ENCODE measurements at places on chromosomes 2 and 18.

DNA sequence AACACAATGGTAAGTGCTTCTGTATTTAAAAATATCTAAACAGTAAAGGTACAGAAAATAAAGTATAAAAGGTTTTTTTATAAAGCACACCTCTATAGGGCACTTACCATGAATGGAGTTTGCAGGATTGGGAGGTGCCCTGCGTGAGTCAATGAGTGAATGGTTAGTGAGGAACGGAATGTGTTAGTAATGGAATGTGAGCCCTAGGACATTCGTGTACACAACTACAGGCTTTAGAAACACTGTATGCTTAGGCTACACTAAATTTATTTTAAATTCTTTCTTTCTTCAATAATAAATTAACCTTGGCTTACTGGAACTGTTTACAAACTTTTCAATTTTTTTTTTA lies 337.9 kb upstream of the SLC39A10 start:
- H3K4me1 ChIP-seq, result peaks cover 4% of the 10 kb centered on the region
- DNase-seq, result peak; percentile 75
- H3K27ac ChIP-seq, result no peak overlapping the region
- H3K27me3 ChIP-seq, result no peaks in the 10 kb centered on the region
- H3K4me3 ChIP-seq, result no peak overlapping the region
- no peaks in the 10 kb centered on the region for H3K36me3 ChIP-seq

DNA sequence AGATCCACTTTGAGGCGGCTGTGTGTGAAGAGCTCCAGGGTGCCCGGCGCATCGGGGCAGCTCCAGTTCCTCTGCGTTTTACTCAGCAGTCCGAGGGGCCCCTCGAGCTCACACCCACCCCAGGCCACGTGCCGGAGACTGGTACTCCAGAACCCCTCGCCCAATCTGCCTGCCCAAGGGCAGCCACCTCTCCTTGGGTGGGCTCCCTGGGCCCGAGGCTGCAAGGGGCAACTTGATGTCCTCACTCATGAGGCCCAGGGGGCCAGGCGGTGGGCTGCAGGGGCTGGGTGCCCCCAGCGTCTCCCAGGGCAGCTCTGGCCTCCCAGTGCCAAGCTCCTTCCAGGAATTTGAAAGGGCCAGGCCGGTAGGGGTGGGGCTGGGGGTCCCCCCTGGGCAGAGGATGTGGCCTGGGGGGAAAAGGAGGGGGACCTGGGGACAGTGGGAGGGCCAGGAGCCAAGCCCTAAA lies 16.7 kb downstream of the RAMP1 start:
- H3K36me3 ChIP-seq, result no peaks in the 10 kb centered on the region
- no peaks in the 10 kb centered on the region for H3K27me3 ChIP-seq
- H3K4me3 ChIP-seq, result no peak overlapping the region

- no peaks in the 10 kb centered on the region for H3K27me3 ChIP-seq
- H3K36me3 ChIP-seq, result no peaks in the 10 kb centered on the region
- no peak overlapping the region for H3K27ac ChIP-seq
- peak; percentile 8 for DNase-seq
- no peak overlapping the region for H3K4me3 ChIP-seq
Measured at GRCh38 chr2:143505542-143505941, 376.3 kb downstream of the ARHGAP15 start.

GRCh38 chr2:218149848-218150440 lies 16.8 kb downstream of the CXCR1 start:
- peaks cover 2% of the 10 kb centered on the region for H3K4me1 ChIP-seq
- DNase-seq, result no peak
- no peak overlapping the region for H3K27ac ChIP-seq

DNA sequence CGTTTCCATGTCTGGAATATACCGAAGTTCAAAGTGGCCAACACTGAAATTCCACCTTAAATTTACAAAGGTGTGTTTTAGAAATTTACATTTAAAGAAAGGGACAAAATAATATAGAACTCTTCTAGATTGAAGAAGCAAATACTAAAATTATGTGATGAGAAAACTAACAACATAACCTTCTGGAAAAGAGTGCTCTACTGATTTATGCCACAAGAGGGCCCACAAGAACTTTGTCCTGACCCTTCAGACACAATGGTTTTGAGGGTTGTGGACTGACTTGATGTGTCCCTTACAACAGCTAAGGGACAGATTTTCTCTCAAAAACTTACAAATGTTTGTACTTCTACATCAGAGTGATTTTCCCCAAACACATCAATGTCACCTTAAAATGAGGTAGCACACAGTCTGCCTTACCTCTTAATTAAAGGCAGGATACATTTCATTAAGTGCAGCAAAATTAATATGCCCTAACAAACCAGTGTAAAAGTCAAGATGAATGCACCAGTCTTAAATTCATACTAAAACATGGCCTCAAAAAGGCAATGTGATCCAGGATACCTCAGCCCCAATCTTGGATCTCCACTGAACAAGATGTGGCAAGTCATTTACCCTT lies 36.2 kb downstream of the EIF2AK3 start:
- H3K27me3 ChIP-seq, result no peaks in the 10 kb centered on the region
- H3K4me3 ChIP-seq, result no peak overlapping the region
- peaks cover 25% of the 10 kb centered on the region for H3K36me3 ChIP-seq
- no peak overlapping the region for H3K27ac ChIP-seq
- DNase-seq, result peak; percentile 72

DNA sequence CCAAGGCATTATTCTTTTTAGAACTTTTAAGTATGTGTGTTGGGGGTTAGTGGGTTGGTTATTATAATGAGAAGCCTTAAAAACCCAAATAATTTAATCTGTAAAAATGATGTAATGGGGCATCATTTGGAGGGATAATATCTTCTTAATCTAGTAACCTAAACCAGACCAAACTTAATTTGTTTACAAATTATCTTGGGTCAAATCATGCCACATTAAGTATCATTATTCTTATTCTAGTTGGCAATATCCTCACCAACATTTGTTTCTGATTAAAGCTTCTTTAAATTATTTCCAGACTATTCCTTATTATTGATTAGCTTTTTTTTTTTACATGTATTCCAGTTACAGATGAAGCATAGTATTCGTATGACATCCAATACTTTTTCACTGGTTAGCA lies 85.5 kb upstream of the VWC2L start:
- no peak overlapping the region for H3K27ac ChIP-seq
- no peaks in the 10 kb centered on the region for H3K4me1 ChIP-seq
- no peak for DNase-seq
- no peak overlapping the region for H3K4me3 ChIP-seq
- no peaks in the 10 kb centered on the region for H3K36me3 ChIP-seq

- no peaks in the 10 kb centered on the region for H3K4me1 ChIP-seq
- no peak overlapping the region for H3K4me3 ChIP-seq
- H3K27me3 ChIP-seq, result no peaks in the 10 kb centered on the region
- DNase-seq, result no peak
- H3K27ac ChIP-seq, result no peak overlapping the region
Measured at GRCh38 chr18:41655074-41655473, 300.0 kb upstream of the PIK3C3 start.

DNA sequence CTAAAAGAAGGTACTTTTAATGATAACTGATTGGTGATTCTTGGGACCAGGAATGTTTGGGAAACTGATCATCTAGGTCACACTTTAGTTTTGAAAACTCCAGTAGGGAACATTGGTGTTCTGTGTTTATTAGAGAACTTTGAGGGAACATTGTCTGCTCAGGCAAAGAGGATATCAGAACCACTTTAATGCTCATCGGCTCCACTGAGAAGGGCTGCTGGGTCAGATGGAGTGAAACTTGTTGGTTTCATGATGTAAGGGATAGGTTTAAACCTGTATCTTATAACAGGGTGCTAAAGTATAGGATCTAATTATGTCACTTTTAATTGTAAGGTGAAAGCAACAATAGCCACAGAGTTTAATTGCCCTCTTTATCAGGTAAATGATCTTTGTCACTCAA lies 14.2 kb upstream of the POLI start:
- no peaks in the 10 kb centered on the region for H3K36me3 ChIP-seq
- no peak overlapping the region for H3K4me3 ChIP-seq
- no peak for DNase-seq
- no peaks in the 10 kb centered on the region for H3K4me1 ChIP-seq
- H3K27me3 ChIP-seq, result peaks cover 1% of the 10 kb centered on the region

DNA sequence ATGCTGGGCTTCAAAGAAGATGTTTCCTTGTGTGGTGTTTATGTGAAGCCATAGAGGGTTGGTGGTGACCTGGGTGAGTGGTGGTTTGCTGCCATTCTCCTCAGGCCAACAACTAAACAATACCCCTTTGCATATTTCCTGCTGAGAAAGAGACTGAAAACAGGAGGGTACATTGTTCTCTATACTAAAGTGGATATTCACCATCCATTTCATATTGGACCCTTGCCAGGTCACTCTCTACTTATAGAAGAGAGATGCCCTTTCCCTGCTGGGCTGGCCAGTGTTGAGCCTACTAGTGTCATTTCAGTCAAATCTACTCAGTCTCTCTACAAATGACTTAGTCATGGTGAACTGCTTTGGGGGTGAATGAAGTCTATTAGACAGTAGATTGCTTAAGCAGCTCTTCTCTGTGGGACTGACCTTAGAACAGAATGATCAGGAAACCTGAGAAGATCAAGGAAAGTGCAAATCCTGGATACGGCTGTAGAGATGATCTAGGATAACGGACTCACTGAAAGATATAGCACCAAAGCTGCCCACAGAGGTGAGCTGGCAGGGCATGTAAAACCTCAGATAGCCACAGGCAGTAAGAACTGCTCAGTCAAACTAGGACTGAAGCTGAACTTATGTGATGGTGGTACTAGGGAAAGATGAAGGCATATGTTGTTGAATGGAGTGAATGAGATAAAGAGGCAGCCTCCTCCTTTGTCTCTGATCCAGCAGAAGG lies 154.9 kb downstream of the MYO3B start:
- H3K4me1 ChIP-seq, result no peaks in the 10 kb centered on the region
- no peaks in the 10 kb centered on the region for H3K27me3 ChIP-seq
- H3K36me3 ChIP-seq, result no peaks in the 10 kb centered on the region

DNA sequence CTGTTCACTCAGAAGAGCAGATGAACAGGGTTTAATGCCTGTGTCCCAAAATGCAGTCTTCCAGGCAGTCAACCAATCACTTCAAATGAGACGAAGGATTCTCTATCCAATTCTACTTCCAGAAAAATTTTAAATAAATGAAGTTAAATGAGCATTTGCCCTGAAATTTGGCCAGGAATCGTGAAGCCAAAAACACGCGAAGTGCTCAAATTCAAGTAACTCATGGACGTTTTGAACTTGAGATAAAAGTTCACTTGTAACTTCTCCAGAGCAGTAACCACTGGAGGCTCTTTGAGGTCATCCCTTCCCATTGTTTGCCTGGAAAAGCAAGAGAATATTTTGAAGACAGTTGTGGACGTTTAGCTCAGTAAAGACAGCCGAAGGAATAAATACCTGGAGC lies 928.5 kb downstream of the NRXN1 start:
- H3K4me1 ChIP-seq, result no peaks in the 10 kb centered on the region
- no peaks in the 10 kb centered on the region for H3K27me3 ChIP-seq
- no peaks in the 10 kb centered on the region for H3K36me3 ChIP-seq
- no peak overlapping the region for H3K27ac ChIP-seq
- no peak for DNase-seq

DNA sequence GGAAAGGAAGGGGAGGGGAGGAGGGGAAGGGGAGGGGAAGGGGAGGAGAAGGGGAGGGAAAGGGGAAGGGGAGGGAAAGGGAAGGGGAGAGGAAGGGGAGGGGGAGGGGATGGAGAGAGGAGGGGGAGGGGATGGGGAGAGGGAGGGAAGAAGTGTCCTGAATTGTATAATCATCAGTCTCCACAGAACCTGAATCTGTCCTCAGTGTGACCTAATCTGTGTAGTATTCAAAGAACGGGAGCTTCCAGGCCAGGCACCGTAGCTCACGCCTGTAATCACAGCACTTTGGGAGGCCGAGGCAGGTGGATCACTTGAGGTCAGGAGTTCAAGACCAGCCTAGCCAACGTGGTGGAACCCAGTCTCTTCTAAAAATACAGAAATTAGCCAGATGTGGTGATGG lies 41.1 kb upstream of the CCDC150 start:
- H3K36me3 ChIP-seq, result no peaks in the 10 kb centered on the region
- no peak for DNase-seq
- no peaks in the 10 kb centered on the region for H3K27me3 ChIP-seq

- 0 out of 2 replicates have a peak, but pooled peaks cover 2% of the 10 kb centered on the region for H3K27me3 ChIP-seq
- H3K36me3 ChIP-seq, result no peaks in the 10 kb centered on the region
- no peaks in the 10 kb centered on the region for H3K4me1 ChIP-seq
- H3K4me3 ChIP-seq, result no peak overlapping the region
- DNase-seq, result peak; percentile 63
Measured at GRCh38 chr2:29502460-29502911, 387.3 kb downstream of the CLIP4 start.

- peaks cover 2% of the 10 kb centered on the region for H3K4me1 ChIP-seq
- H3K4me3 ChIP-seq, result no peak overlapping the region
- no peaks in the 10 kb centered on the region for H3K36me3 ChIP-seq
- H3K27me3 ChIP-seq, result peaks cover 31% of the 10 kb centered on the region
- H3K27ac ChIP-seq, result no peak overlapping the region
Measured at GRCh38 chr2:65638443-65638842, 206.0 kb upstream of the SPRED2 start.

GRCh38 chr2:188449971-188450370 lies 158.3 kb downstream of the GULP1 start:
- DNase-seq, result no peak
- no peaks in the 10 kb centered on the region for H3K36me3 ChIP-seq
- peaks cover 1% of the 10 kb centered on the region for H3K4me1 ChIP-seq
- H3K27ac ChIP-seq, result no peak overlapping the region
- H3K27me3 ChIP-seq, result no peaks in the 10 kb centered on the region

DNA sequence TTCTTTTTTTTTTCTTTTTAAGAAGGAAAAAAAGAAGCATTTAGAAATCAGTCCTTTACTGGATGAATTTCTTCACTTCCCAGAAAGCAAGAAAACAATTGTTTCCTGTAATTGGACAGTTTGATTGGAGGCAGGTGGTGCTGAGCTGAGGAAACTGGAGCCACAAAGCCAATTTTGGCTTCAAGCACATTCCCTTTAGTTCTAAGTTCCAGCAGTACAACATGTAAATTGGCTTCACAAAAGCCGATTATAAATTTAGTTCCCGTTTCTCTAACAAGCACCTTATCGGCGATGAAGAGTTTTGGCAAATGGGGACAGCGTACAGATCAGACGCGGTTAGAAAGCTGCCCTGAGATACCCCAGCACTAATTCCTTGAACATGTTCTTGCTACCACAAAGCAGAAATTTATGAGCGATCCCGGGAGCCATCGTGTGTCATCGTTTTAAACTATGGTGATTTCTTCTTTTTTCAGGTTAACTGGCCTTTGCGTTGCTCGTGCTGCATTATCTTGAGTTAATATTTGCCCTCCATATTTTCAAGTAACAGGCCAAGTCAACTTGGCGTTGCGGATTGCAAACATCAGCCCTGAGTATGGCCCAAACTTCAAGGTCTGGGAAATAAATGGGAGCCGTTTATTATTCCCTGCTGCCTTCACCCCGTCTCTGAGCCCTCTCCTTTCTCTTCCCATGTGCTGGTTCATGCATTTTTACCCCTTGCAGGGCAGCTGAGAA lies 190.4 kb upstream of the ID2 start:
- no peaks in the 10 kb centered on the region for H3K4me1 ChIP-seq
- H3K27me3 ChIP-seq, result peaks cover 2% of the 10 kb centered on the region
- no peak overlapping the region for H3K4me3 ChIP-seq
- no peaks in the 10 kb centered on the region for H3K36me3 ChIP-seq
- H3K27ac ChIP-seq, result no peak overlapping the region
- no peak for DNase-seq

- H3K4me3 ChIP-seq, result no peak overlapping the region
- no peaks in the 10 kb centered on the region for H3K4me1 ChIP-seq
- no peak for DNase-seq
- no peaks in the 10 kb centered on the region for H3K27me3 ChIP-seq
Measured at GRCh38 chr2:178589335-178589734, 109.1 kb downstream of the PLEKHA3 start.

GRCh38 chr2:43157506-43158246 lies 68.7 kb downstream of the ZFP36L2 start:
- peaks cover 18% of the 10 kb centered on the region for H3K4me1 ChIP-seq
- H3K4me3 ChIP-seq, result no peak overlapping the region
- H3K27me3 ChIP-seq, result no peaks in the 10 kb centered on the region
- no peak for DNase-seq
- peak overlapping the region; percentile 34 for H3K27ac ChIP-seq
- no peaks in the 10 kb centered on the region for H3K36me3 ChIP-seq
